ENCODE measurements at places on chromosomes 6 and 20.

DNA sequence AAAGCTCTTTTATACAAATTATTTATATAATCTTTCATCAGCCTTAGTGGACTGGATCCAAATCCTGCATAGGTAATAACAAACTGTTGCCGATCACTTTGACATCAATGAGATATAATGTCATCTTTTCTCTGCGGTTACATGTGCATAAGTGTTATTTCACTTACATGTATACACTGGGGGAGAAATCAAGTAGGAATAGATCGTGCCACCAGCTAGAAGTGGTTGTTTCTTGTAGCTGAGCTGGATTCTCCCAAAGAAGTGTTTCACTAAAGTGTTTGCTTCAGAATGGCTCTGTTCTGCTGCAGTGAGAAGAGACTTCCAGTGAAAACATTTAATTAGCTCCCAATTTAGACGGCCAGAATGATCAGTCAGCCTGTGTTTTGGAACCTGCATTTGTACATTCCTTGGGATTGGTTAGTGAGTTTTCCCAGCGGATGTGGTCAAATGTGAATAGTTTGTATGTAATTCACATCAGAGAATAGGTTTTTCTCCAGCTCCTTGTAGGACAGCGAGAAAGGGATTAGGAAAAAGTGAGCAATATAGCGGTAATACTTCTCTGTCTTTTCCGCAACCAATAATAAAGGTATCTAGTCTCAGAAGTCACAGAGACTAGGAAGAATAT, 163.1 kb upstream of the CCN2 start:
- DNase-seq = no peak

- no peak for DNase-seq
Measured at GRCh38 chr6:41028561-41029412, 10.2 kb downstream of the UNC5CL start.

DNA sequence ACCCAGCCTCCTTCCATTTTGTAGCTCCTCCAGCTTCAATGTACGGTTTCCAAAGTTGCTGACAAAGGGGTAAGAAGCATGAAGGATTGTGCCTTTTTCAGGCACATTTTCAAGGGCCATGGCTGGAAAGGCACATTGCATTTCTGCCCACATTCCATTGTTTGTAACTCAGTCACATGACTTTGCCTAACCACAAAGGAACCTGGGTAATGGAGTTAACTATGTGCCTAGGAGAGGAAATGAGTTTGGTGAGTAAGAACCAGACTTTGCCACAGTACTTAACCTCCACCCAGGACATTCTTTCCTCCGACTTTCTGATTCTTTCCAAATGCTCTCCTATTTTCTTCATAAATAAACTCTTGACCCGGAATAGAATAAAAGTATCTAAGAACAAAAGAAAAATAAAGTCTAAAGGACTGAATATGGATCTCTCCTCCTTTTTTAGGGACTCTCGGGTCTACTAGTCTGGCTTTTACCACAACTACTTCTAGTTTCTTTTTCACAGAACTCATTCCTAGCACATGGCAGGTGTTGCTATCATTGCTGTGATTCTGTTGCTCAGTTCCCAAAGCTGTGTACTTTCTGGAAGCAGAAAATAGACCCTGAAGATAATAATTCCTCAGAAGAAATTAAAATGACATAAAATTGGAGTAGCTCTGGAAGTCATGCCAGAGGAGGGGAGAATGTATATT, 81.5 kb upstream of the ISM1 start:
- DNase-seq = no peak

GRCh38 chr6:55974688-55975087, 99.3 kb upstream of the BMP5 start:
- DNase-seq = no peak

GRCh38 chr6:137443901-137444300, 50.3 kb downstream of the OLIG3 start:
- no peak for DNase-seq

- DNase-seq = no peak
Measured at GRCh38 chr20:3690413-3690812, 8.6 kb upstream of the ADAM33 start.

- no peak for DNase-seq
Measured at GRCh38 chr6:10177704-10178103, 237.2 kb downstream of the TFAP2A start.

GRCh38 chr6:152364866-152365265, 272.3 kb downstream of the SYNE1 start:
- DNase-seq = no peak

DNA sequence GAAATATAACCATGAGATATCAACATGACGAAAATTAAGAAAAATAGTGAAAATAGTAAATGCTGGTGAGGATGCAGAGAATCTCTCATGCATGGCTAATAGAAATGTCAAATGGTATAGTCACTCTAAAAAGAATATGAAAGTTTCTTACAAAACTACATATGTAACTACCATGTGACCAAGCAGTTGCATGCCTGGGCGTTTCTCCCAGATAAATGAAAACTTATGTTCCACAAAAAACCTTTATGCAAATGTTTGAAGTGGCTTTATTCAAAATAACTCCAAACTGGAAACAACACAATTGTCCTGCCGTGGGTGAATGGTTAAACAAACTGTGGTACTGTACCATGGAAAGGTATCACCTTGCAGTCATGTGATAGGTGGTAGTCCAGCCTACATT, 112.4 kb downstream of the HDGFL1 start:
- DNase-seq = no peak

DNA sequence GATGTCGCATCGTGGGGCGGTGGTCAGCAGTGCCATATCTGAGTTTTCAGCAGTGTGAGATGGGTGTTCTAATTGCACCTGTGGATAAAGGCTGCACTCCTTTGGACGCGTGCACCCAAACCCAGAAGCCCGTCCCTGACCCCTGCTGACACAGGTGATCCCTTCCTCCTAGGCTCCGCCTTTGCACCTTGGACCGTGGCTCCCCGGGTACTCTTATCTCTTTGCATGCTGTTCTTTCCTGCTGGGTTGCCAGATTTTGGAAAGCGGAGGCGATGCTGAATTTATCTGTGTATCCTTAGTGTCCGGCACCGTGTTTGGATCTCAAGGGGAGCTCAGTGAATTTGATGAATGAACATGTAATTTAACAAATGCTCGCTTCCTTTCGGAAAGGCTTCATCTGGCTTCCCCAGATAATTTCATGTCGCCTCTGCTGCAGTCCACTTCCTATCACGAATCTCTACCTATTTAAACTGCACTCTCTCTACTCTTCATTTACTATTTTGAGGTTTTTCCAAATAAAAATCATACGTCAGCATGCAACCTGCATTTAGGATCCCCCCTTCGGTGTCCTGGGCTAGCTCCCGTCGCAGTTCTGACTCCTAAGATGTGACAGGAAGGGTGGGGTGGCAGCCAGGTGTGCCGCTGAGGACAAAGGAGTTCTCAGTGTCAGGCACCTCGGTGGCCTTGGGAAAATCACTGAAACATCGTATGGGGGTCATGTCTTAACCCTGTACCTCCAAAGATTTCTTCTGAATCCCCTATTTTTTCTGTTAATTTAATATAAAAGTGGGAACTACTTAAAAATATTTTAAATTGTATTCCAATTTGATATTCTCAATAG, 753 bp upstream of the PERP start:
- DNase-seq = no peak

DNA sequence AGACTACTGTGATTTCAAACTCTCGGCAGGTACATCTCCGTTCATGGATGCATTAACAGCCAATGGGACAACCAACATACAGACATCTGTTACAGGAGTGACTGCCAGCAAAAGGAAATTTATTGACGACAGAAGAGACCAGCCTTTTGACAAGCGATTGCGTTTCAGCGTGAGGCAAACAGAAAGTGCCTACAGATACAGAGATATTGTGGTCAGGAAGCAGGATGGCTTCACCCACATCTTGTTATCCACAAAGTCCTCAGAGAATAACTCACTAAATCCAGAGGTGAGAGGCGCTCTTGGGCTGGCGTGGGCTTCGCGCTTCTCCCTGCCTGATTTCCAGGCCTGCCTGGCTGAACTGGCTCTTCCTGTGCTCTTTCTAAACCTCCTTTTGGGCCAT, 68.4 kb downstream of the RPP40 start:
- DNase-seq = no peak

DNA sequence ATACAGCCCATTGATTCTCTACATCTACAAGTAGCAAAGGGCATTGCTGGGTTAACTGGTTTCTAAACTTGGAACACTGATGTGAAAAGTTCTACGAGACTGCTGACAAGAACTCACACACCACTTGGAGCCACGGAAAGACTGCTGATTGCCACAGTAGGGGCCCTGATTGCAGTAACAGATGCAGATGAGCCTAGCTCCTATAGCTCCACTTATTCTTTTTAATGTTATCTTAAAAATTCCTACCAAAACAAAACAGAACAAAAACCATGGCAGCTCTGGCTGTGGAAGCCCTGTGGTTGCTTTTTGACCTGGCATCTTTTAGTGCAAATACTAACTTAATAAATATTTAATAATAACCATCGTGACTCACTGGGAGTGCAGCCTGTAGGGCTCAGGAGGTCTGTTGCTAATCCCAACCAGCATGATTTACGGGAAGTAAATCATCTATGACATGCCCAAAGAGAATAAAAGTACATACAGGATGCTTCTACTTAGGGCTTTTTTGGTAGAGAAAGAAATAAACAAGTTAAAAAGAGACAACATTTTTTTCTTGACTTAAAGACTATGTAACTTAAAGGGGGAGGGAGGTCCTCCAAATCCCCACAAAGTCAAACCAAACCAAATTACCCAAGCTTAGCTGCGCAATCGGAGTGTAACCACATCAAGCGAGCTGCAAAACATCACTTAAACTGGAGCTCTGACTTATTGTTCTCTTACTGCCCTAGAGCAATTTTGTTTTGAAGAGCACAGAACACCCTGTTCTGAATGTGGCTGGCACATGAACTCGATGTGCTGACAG, 87.2 kb downstream of the FKBP5 start:
- peak; percentile 99 for DNase-seq

DNA sequence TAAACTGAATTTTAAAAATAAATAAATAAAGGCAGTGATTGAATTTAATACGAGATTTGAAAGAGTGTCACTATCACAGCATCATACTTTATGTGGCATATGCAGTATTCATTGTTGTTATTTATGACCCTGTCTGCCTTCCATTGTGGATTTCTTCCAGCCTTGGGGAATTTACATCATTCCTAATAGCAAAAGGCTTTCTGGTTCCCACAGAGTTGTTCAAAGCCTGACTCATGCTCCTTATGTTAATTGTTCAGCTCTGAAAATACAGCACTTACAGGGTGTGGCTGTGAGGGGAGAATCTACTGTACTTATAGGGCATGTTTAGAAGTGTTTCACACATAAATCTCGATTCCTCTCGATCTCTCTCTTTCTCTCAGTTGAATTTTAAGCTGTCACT, 54.4 kb downstream of the JAG1 start:
- peak; percentile 90 for DNase-seq

GRCh38 chr6:90401933-90402830, 105.5 kb upstream of the BACH2 start:
- peak; percentile 43 for DNase-seq

DNA sequence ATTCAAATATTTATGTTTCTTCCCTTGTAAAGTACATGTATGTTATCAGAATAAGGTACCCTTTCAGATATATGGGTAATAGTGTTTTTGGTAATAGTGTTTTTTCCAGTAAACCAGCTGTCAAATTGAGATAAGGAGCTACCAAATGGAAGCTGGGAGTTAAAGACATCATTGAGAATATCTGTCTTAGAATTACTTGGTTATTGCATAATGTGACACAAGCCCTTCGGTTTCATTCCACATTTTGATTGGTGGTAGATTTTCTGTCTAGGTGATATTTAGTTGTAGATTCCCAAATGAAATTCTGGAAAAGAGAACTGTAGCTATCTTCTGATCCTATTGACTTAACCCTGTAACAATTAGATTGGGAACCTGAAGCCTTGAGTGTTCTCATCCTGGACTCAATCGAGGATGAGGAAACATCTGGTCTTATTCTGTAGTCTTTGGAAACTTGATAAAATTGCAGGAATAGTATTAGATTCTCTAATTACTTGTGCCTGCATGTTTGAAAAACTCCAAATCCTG, 75.1 kb upstream of the SYNJ2 start:
- DNase-seq = no peak

DNA sequence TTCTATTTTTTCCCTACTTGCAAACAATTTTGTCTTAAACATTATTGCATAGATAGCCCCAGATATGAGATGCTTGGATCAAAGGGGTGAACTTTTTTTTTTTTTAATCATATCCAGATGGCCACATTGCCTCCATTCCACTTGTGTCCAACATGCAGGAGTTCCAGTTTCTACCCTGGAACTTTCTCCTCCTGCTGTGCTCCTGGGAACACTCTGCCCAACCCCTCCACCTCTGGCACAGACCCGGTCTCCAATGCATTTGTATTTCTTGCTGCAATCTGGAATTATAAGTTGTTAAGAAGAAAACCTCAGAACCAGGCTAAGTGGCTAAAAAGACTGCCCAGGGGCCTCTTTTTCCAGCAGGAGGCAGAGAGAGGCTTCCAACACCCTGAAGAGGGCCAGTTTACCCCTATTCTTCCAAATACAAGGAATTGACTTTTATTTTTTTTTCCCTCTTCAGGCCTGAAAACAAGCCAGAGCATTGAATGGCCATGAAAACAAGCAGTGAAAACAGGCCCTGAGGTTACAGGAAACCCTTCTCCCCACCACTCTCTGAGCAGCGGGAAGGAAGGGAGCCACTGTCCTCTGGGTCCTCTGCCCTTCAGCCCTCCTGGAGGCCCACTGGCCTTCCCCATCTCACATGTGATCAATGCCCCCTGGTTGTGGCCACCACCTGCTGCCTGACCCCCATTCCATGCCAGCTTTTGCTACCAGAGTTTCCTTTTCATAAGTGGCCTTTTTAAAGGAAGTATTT, 44.3 kb downstream of the PDYN start:
- DNase-seq = no peak

DNA sequence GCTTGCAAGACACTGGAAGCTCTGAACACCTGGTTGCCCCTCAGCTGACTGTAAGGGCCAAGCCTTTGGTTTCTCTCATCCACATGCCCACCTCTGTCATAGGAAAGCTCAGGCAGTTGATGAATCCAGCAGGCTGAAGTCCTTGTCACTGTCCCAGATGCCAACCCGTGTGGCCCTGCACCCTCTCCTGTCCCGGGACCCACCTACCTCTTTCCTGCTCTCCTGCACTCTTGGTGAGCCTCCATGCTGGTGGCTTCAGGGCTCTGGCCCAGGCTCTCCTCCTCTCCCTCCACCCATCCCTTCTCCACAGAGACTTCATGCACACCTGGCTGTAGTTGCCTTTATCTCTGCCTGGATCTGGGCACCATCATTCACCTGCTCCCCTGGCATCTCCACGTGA, 4.0 kb upstream of the GID8 start:
- DNase-seq = no peak

- peak; percentile 72 for DNase-seq
Measured at GRCh38 chr20:4573564-4574355, 147.9 kb upstream of the PRND start.

DNA sequence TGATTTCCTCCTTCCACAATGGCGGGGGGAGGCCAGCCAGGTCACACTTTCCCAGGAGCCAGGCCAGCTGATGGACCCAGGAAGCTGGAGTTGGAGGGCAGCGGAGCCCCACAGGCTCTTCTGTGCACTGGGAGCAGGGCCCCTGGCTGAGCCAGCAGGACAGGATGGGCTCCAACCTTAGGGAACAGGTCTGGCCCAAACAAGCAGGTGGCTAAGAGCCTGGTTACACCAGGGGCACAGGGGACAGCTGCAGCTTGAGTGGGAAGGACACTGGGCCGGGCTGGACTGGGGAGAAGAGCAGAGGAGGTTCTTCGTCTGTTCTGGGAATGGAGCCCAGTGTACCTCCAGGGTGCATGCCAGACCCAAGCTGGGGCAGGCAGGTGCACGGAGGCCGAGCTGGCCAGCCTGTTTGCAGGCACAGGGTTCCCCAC, 102.3 kb downstream of the DLL1 start:
- no peak for DNase-seq

- no peak for DNase-seq
Measured at GRCh38 chr6:44162876-44163625, 4.4 kb downstream of the CAPN11 start.
